Caki2 (cell line): ENCODE measurements at places on chromosomes 2 and 18. TPM values are rescaled to one million over a fixed set of nuclear protein-coding genes. Genes with fewer than 3 reads are reported as not detected.
A peak's percentile ranks its signal among the peaks of the same experiment; 100 is the strongest.

Gene CKAP2L
- total RNA-seq = 14.0 and 15.3 TPM in 2 replicates

Gene VWC2L
- total RNA-seq = not detected in 2 replicates

Gene PRADC1
- 8.3 and 8.6 TPM in 2 replicates for total RNA-seq

Gene TUBA4B
- 0.10 TPM in 1 of 2 replicates, not detected in the other for total RNA-seq

Gene MBOAT2
- total RNA-seq = 6.6 and 16.7 TPM in 2 replicates

Gene CRYBA2
- not detected in 2 replicates for total RNA-seq

Gene HRH4
- total RNA-seq = not detected in 2 replicates

Gene DNAH7
- 0.14 TPM in 1 of 2 replicates, not detected in the other for total RNA-seq

Gene SERPINB5
- 40.1 and 44.9 TPM in 2 replicates for total RNA-seq

DNA sequence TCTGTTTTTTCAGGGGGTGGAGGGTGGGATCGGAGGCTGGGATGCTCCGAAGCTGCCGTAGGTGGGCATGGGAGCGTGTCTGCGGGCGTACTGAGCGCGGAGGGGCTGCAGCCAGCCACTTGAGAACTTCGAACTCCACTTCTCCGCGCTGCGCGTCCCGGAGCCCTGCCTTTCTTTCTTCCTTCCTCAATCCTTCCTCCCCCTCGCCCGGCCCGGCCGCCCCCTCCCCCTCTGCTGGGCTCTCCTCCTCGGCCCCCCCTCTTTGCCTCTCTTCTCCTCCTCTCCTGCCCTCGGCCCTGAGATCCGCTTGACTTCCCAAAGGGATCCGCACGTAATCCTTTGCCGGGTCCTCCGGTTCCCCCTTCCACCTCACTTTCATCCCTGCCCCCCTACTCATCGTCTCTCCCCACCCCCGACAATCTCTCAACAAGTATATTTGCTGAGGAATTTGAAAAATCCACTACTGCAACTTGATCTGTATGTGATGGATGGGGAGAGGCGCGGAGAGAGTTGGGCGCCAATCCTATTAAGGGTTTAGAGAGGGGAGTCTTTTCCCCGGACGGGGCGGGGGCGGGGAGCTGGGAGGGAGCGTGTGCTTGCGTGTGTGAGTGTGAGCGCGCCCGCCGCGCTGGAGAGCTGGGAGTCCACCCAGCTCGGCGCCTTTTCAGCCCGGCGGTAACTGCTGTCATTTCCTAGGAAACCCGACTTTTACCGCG is 1.1 kb downstream of the GLI2 start:
- DNase-seq = peak; percentile 25

GRCh38 chr2:151634736-151635467 is 99.4 kb downstream of the NEB start:
- no peak for DNase-seq

DNA sequence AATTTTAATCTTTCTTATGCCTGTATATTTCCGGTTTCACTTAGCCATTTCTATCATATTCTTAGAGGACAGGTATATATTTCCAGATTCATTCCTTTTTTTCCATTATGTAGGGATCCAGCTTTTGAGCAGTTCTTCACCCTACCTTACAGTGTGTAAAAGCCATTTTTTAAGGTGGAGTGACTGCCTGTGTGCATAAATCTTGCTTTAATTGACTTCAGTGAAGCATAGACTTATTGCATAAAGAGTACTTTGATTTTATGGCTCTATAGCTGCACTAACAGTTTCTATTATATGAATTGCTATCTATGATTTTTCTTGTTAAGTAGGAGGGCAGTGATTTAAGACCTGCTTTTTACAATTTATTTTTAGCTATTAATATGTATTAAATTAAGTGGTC is 132.6 kb downstream of the NYAP2 start:
- DNase-seq = no peak

GRCh38 chr2:180715044-180715443 is 265.4 kb upstream of the UBE2E3 start:
- DNase-seq = no peak

- DNase-seq = no peak
Measured at GRCh38 chr18:79526468-79527460, 131.0 kb downstream of the NFATC1 start.

- DNase-seq = no peak
Measured at GRCh38 chr18:76821356-76821874, 942 bp upstream of the ZNF236 start.

GRCh38 chr18:44654573-44654972 is 26.1 kb upstream of the SETBP1 start:
- peak; percentile 74 for DNase-seq

DNA sequence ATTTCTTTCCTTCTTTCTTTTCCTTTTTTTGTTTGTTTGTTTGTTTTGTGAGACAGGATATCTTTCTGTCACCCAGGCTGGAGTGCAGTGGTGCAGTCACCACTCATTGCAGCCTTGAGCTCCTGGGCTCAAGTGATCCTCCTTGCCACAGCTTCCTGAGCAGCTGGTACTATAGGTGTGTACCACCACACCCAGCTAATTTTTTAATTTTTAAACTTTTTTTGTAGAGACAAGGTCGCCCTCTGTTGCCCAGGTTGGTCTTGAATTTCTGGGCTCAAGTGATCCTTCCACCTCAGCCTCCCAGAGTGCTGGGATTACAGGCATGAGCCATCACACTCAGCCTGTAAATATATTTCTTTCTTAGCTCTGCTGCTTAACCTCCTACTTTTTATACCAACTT is 83.4 kb upstream of the CYP20A1 start:
- peak; percentile 6 for DNase-seq

- peak; percentile 6 for DNase-seq
Measured at GRCh38 chr18:74994502-74995418, 214.2 kb downstream of the PTGR3 start.

DNA sequence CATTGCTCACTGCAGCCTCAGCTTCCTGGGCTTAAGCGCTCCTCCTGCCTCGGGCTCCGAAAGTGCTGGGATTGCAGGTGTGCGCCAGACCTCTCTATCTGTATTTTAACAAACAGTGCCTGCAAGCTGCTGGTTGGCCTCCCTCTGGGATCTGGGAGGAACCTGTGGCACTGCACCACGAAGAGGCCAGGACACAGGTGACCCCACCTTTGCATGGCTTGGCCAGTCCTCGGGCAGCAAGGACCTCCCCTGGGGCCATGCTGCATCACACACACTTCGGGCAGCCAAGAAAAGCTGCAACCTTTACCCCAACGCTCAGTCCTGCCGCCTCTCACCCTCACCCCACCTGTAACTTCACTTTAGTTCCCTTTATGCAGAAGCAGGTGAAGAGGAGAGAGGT is 70.0 kb downstream of the PXDN start:
- no peak for DNase-seq

DNA sequence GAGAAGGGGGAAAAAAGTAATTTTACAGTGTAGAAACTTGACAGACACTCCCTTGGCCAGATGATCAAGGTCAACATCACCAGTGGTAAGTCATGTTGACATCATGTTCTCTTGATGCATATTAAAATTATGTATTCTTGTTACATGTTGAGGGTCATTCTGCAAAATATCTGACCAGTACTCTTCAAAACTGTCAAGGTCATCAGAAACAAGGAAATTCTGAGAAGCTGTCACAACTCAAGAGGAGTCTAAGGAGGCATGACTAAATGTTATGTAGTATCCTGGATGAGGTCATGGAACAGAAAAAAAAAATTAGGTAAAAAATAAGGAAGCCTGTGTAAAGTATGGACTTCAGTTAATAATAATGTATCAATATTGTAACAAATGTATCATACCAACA is 6.3 kb downstream of the SGPP2 start:
- no peak for DNase-seq

DNA sequence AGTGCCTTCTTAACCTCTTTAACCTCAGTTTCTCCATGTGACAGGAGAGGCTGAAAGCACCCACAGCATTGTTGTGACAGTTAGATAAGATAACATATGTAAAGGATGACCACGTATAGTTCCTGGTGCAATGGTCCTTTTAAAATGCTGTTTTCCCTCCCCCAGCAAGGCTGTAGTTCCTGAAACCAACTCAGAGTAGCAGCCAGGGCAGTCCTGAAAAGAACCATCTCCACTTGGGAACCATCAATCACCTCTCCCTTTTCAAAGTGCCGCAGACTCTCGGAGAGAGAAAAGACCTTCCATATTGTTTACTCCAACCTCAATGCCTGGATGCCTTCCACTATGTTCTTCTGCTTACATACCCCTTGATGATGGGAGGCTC is 158.8 kb downstream of the DDX1 start:
- no peak for DNase-seq

GRCh38 chr2:107313316-107313715 is 427.3 kb upstream of the ST6GAL2 start:
- no peak for DNase-seq

DNA sequence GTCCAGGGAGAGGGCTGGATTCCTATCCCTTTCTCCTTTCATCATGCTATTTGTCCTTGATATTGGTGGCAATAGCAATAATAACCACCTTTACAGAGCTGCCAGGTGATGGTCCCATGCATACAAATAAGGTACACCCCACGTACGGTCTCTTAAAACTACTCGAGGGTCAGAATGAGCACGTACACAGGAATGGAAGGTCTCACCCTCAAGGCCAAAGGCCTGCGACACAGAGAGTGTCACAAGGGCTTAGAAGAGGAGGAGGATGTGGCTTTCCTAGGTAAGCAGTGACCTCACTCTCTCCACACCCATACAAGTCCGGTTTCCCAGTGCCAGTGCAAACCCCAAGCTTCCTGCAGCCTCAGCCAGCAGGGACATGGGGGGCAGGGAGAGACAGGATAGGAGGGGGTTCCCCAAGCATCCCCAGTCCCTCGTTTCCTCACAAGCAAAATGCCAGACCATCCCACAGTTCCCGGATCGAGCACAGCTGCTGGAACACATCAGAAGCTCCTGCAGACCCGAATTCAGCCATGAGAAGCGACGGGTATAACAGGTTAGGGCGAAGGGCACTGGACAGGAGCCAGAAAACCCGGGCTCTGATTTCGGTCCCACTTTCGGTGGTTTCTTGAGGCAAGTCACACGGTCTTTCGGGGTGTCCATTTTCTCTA is 49.2 kb downstream of the PLB1 start:
- DNase-seq = no peak

- DNase-seq = no peak
Measured at GRCh38 chr2:5691985-5692529, at the start of gene SOX11. Gene SOX11, plus strand, starts transcription at chr2:5692384. Its CDS starts 338 bp downstream, at chr2:5692722.

GRCh38 chr2:224157655-224158054 is 118.6 kb upstream of the SERPINE2 start:
- DNase-seq = no peak
